ENCODE measurements at places on chromosomes 1 and 21. TPM values are rescaled to one million over a fixed set of nuclear protein-coding genes. Genes with fewer than 3 reads are reported as not detected.

Gene TAF5L
- total RNA-seq, result 11.9 TPM

Gene OR10J1
- total RNA-seq, result not detected

Gene SPAG17
- not detected for total RNA-seq

Gene GBP2
- total RNA-seq, result 111 TPM

Gene SH3D21
- 1.7 TPM for total RNA-seq

Gene MRPL55
- 82.8 TPM for total RNA-seq

Gene CFAP141
- total RNA-seq, result not detected

Gene KLHDC7A
- not detected for total RNA-seq

Gene DNALI1
- 35.9 TPM for total RNA-seq

Gene FCRL3
- total RNA-seq, result not detected

Gene CFHR3
- total RNA-seq, result 0.21 TPM

Gene ORC1
- 0.11 TPM for total RNA-seq

Gene KLHDC9
- total RNA-seq, result 6.8 TPM

GRCh38 chr1:41878911-41879310, 39.8 kb downstream of the HIVEP3 start:
- DNase-seq, result no peak

DNA sequence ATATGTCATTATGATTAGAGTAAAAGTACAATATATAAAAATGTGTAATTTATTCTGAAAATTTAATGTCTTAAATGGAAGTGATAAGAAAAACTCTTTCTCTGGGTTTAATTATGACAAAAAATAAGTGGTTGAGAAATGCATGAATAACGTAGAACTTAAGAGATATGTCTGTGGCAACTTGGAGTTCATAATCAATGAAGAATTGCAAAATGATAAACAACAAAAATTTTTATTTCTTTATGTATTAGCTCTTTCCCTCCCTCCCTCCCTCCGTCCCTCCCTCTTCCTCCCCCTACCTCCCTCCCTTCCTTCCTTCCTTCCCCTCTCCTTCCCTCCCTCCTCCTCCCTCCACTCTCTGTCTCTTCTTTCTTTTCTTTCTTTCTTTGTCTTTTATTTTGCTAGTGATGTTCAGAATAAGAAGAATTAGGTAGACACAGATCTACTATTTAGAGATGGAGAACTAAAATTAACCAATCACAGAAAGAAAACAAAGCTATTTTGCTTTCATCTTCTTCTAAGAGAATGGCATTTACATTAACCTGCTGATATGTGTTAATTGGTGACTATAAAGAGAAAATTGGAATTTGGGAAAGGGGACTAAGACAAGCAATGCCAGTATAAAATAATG, 96.3 kb upstream of the PDC start:
- DNase-seq, result no peak

DNA sequence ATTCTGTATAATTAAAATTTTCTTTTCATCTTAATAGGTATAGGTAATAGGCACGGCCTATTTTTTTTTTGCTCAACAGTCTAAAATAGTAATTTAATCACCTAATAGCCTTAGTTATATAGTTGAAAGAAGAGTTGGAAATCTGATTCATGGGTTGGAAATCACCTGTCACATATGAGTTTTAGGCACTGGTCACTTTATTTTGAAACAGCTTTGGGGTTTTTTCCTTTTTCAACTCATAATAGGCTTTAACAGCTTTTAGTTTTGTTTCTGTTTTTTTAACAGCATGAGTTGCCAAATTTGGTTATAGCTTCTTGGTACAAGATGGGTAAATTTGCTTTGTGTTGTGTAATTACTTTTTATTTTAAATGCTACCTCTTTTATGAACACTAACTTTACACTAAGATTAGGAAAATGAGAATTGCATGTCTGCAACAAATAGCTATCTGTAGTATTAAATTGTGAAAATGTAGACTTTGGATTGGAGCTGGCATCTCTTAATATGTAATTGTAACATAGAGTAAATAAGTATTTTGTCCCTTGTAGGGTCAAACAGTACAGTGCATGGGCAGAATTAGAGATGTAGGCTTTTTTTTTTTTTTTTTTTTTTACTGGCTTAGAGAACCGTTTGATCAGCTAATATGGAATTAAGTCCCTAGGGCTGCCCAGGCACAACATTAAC, 109.8 kb downstream of the OSBPL9 start:
- DNase-seq, result no peak

DNA sequence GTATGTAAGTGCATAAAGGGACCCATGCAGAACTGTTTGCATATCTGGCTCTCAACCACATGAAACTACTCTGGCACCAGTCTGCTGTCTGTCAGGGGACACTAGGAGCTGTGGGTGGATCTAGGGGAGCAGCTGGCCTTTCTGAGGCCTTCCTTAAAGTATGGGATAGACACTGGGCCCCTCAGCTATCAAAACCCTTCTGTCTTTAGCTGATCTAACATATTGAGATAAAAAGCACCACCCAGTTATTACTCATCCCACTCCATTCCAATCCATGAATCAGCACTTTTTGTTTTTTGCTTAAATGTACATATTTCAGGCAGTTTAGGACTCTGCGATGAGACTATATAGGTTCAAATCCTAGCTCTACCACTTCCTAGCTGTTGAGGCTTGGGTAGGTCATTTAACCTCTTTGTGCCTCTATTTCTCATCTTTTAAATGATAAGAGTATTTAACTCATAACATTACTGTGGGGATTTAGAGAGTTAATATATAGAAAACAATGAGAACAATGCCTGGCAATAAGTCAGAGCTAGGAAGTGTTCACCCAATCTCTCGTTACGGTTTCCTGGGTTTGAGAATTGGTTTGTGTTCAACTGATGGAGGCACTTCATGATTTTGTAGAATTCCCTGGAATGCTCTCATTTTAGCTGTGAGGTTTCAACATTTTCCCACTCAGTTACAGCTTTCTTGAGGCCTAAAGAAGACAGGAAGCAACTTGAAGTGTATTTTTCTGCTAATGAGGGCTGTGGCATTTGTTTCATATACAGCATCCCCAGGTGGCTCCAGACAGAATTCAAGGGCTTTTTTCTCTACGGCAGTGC, 68.9 kb downstream of the LRIG2 start:
- DNase-seq, result no peak

- DNase-seq, result peak; percentile 62
Measured at GRCh38 chr21:35367553-35367952, 318.5 kb upstream of the RUNX1 start.

- DNase-seq, result peak; percentile 63
Measured at GRCh38 chr1:156259805-156260204, 11.9 kb upstream of the PAQR6 start.

GRCh38 chr1:226626577-226626956, 78.0 kb downstream of the STUM start:
- DNase-seq, result peak; percentile 47

DNA sequence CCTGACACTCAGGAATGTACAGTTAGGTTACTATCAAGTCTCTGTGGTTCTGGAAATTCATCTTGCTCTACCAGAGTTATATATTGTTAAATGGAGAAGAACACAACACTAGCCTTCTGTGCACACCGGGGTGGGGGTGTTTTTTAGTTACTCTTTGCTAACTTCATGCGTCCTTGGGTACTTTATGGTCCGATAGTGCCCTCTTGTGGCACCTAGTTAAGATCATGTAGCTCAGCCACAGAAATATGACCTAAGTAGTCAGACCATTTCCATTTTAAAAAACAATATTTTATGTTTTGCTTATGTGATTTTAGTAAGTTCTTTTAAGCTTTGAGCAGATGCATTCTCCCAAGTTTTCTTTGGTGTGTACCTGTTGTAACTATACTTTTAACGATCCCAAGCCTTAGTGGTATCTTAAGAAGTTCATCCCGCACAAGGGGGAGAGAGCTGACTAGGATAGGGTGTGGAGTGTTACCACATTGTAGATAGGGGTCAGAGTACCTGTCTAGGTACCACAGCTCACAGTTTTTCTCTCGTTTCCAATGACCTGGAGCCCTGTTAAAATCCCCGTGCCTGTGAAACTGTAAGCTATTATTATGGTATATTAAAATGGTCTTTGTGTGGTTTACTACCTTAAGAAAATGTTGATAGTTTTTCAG, 20.6 kb upstream of the SH3D21 start:
- peak; percentile 92 for DNase-seq

GRCh38 chr1:204033306-204033705, 39.6 kb upstream of the SOX13 start:
- no peak for DNase-seq

GRCh38 chr1:224753491-224753890, 137.4 kb downstream of the CNIH3 start:
- no peak for DNase-seq

GRCh38 chr1:157585984-157586383, 11.9 kb downstream of the FCRL4 start:
- DNase-seq, result no peak

GRCh38 chr1:109814993-109815786, 51.5 kb upstream of the EPS8L3 start:
- no peak for DNase-seq

DNA sequence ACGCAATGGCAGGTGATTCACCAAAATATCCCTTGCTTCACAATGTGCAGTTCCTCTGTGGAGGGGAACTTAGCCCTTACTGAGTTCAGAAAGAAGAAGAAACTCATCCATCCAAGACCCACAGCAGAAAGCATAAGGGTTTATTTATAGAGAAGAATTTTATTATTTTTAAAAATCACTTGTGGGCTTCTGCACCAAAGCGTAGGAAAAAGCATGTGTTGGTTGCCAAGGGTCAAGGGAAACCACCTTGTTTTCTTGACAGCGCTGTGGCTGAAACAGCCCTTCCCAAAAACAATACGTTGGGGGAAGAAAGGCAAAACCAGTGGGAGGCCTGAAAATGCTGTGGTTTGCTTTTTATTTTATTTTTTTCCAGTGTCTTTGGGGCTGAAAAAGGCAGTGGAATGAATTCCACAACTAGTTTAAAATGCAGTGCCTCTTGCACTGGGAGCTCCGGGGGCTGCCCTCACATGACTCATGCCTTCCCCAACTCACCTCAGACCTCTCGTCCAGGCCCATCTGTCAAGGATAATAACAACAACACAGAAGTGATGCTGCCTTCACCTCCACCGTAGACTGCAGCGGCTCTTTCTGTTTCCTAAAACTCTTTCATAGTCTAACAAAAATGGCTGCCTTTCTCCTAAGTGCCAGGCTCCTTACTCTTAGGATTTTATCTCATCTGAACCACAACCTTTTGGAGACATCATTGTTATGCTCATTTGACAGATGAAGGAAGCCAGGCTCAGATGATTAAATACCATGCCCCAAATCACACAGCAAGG, 224.2 kb upstream of the JUN start:
- DNase-seq, result no peak
